ENCODE measurements at places on chromosomes 6 and 20.

- DNase-seq, result no peak
Measured at GRCh38 chr6:137111296-137112066, 62.0 kb downstream of the IL22RA2 start.

DNA sequence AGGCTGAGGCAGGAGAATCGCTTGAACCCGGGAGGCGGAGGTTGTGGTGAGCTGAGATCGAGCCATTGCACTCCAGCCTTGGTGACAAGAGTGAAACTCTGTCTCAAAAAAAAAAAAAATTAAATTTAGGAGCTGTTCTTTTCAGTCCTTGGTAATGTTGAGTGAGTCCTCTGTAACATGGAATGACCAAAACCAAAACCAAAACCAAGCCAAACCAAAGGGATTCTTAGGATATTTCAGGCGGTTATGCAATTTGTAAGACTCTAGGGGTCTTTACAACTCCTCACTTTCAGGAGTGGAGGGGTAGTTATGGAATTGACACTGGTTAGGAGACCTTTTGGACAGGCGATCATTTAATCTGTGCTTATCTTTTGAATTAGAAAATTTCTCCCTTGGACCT, 15.8 kb downstream of the TIAM2 start:
- no peak for DNase-seq

GRCh38 chr6:19298421-19298820, 538.7 kb upstream of the ID4 start:
- DNase-seq, result no peak

- DNase-seq, result no peak
Measured at GRCh38 chr20:64145458-64146300, 18.6 kb upstream of the MYT1 start.

DNA sequence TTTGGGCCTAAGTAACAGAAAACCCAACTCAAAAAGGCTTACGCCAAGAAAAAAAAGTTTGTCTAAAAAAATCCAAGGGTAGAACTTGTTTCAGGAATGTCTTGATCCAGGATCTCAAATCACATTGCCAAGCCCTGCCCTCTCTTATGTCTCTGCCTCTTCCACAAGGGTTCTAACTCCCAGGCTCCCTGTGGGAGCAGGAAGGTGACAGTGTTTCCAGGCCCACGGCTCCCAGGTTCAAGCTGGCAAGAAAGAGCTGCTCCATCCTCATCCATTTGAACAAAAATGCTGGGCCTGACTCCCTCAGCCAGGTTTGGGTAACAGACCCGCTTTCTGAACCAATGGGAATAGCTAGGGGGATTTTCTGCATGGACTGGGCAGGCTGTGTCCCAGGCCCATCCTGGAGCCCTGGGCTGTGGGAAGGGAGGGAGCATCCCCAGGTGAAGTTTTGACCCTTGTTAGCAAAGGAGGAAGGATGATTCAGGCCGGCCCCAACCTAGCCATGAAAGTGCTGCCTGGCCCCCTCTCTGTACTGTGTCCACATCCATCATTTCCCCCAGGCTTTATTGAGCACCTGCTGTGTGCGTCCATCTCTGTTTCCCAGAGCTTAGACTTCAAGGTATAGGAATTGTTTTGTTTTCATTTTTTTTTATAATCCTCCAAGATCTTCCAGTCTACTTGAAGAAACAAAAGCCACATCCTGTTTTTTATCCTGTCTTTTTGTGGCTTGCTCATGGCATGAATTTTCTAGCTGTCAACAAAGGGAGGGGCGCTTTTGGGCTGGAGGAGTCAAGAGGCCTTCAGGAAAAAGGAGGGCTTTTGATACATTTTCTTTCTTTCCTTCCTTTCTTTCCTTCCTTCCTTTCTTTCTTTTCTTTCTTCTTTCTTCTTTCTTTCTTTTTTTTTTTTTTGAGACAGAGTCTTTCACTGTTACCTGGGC, 159.8 kb downstream of the TFAP2C start:
- no peak for DNase-seq

DNA sequence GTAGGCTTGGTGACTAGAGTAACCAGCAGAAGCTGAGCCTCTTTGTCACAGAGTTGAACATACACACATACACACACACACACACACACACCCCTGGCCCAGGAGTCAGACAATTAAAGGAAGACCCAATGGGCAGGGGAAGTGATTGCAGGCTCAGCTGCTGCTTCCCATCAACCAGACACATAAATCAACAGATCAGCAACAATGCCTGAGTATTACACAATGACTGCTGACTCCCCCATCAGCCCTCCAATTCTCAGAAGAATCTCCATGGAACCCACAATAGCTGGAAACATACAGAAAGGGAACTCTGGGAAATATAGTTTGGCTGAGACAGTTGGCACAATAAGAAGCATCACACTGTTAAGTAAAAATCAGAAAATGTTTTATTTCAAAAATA, 270.4 kb upstream of the PLCB4 start:
- DNase-seq, result no peak

- no peak for DNase-seq
Measured at GRCh38 chr6:38020593-38020992, 201.1 kb downstream of the ZFAND3 start.

DNA sequence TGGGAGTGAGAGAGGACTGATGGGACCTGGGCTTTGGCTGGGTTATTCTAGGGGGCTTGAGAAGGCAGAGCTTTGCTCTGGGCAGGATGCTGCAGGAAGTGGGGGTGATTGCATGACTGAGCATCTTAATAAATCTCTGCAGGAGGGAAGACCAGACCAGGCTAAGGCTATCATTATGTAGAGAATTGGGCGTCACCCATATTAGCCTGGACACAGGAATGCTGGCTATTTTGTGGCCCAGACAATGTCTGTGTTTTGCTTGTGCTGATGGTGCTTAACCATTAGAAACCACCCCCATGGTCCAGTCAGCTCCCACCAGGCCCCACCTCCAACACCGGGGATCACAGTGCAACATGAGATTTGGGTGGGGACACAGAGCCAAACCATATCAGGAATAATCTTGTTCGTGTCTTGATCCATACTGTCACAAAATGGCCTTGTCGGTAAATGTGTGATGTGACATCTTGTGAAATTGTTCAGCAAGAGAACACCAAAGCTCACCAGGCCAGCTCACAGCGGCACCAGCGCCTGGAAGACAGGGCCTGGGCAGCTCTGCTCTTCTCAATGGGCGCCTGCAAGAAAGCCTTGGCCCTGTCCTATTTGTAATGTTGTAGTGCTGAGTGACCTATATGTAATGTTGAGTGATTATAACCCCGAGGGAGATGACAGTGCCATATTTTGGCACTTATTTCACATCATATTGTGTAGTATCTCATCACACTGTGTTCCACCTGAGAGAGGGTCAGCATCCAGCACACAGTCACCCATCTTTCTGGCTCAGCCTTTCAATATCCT, 211.8 kb downstream of the QKI start:
- DNase-seq, result no peak

GRCh38 chr20:19368351-19368750, 155.9 kb downstream of the SLC24A3 start:
- no peak for DNase-seq

DNA sequence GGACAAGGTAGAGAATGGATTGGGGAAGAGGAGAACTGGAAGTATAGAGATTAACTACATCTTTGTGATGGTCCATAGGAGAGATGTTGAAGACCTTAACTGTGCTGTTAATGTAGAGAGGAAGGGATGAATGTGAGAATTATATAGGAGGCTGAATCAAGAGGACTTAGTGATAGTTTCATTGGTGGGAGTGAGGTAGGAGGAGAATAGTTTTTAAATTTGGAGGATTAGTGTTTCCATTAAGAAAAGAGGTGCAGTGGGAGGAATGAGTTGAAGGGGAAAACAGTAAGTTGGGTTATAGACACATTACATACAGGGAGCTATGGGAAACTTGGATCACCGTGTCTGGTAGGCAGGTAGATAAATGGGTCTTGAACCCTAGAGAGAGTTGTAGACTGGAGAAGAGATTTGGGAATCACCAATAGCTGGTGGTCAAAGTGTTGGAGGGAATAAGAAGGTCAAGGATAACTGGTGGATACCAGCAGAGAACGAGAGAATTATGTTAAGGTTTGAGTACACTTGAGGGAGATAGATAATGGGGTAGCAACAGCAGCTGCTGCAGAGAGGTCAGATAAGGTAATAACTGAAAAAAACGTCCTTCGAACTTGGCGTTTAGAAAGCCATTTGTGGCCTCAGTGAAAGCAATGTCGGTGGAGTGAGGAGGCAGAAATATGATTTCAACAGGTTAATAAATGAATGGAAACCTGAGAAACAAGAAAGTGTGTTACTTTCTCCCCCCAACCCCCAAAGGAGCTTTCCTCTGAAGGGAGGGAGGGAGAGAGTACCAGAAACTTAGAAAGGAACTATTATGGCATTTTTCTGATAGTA, 3.1 kb downstream of the C6orf89 start:
- DNase-seq, result no peak

- no peak for DNase-seq
Measured at GRCh38 chr6:135266675-135267074, 85.6 kb downstream of the MYB start.

GRCh38 chr20:50226093-50226974, 35.7 kb downstream of the CEBPB start:
- DNase-seq, result no peak

GRCh38 chr20:24370249-24370648, 99.2 kb upstream of the SYNDIG1 start:
- no peak for DNase-seq

DNA sequence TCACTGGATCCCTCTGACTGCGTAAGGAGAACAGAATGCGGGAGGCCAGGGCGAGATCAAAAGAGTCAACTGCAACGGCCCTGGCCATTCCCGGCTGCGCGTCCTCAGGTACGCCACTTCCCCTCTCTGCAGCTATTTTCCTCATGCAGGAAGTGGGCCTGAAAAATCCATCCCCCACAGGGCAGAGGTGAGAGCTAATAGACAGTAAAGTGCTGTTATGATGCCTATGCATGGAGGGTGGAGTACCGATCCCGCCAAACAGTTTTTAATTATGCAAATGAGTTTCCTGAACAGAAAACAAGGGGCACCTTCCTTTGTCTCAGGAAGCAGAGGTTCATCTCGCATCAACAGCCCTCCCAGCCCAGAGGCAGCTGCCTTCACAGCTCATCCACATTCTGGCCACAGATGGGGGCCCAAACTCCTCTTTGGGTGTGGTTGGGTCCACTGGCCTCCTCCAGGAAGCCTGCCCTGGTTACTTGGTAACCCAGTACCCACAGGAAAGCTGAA, 9.3 kb downstream of the PREX1 start:
- DNase-seq, result no peak

DNA sequence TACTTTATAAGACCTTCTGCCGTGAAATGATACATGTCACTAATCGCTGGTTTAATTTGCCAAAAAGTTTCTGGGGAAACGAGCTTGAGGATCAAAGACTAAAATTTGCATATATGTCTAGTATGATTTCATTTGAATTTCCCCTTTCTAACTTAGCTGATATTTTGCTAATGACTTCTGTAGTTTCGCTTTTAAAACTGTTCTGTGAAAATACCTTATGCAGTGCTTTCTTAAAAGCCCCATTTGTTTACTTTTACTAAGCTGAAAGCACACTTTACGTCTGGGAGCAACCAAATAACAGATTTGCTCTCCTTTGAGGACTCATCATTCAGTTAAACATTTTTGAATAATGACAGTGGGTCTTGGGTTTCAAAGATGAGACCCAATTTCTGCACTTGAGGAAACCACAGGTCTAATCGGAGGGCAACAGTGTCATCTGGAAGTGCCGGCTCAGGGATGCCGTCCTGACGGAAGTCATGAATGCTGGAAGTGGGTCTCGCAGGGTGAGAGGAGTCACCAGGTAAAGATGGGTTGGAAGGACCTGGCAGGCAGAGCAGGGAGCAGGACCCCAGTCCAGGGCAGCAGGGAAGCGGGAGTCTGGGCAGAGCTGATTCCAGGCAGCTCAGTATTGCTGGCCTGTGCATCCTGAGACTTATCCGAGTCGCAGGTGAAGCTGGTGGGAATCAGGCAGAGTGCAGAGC, 33.2 kb downstream of the PLEKHG1 start:
- DNase-seq, result no peak

GRCh38 chr6:157770946-157771345, 52.1 kb upstream of the SNX9 start:
- DNase-seq, result no peak

DNA sequence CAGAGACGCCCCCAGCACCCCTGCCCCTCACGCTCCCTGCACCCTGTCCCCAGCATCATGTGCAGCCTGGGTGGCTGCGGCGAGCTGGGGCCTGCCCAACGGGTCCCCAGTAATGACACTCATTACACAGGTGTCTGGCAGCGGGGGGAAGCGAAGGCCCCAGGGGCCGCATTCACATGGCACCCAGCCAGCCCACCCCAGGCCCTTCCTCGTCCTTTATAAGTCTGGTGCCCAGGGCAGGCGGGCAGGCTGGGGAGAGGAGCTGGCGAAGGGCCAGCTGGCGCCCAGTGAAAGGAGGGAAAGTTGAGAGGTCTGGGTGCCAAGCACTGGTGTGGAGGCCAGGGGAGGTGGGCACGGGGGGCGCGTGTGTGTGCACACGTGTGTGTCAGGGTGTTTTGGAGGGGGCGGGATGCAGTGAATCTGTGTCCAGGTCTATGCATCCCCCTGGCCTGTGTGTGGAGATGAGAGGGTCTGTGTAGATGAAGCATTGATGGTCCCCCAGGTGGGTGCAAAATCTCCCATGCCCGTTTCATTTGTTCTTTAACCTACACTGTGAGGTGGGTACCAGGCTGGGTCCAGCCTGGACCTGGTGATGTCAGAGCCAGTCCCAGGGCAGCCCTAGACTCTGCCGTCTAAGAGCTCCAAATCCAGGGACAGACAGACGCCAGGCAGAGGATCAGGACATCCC, 105.3 kb downstream of the CEBPB start:
- no peak for DNase-seq

DNA sequence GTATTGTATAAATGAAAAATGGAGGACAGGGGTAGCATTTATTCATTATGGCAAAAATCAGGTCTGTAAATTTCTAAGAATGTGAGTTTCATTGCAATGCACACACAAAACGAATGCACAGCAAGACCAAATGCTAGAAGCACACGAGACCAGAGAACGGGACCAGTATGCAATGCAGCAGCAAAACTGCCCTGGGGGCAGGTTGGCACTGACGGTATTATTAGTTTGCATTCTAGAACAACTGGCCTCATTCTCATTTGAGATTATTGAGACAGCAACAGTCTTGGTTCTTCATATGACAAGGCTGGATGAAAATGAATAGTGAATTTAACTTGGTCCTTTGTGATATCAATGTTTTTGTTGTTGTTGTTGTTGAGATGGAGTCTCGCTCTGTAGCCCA, 9.0 kb upstream of the MTRES1 start:
- no peak for DNase-seq

- DNase-seq, result no peak
Measured at GRCh38 chr6:142786476-142786875, 158.5 kb downstream of the HIVEP2 start.

- DNase-seq, result no peak
Measured at GRCh38 chr6:135701426-135701825, 150.1 kb upstream of the PDE7B start.

- no peak for DNase-seq
Measured at GRCh38 chr20:47319517-47320252, 36.8 kb downstream of the ZMYND8 start.

- DNase-seq, result no peak
Measured at GRCh38 chr20:8602389-8603116, 466.3 kb upstream of the PLCB4 start.
